ENCODE measurements at places on chromosomes 2 and 18.
A peak's percentile ranks its signal among the peaks of the same experiment; 100 is the strongest.

- no peak for DNase-seq
These were observed 93.5 kb downstream of the SETBP1 start for GRCh38 chr18:44774191-44774590.

DNA sequence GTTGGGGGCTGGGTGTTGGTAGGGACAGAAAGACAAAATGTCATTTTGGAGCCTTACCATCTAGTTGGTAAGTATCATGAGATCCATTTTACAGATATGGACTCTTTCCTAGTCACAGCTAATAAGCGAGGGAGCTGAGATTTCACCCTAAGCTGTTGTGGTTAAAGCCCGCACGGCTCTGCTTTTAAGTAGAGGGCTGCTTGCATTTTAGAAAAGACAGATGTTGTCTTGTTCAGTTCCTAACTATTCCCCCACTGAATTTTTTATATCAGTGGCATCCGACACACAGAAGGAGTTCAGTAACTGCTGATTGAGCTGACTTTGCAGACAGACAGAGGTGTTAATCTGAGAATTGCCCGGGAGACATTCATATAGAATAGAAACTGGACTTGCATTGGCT, 3.7 kb downstream of the QPCT start:
- no peak for DNase-seq

- DNase-seq: no peak
These were observed 73.4 kb downstream of the GNAL start for GRCh38 chr18:11762429-11762828.

GRCh38 chr2:127455566-127456493, 37.6 kb downstream of the PROC start:
- no peak for DNase-seq

DNA sequence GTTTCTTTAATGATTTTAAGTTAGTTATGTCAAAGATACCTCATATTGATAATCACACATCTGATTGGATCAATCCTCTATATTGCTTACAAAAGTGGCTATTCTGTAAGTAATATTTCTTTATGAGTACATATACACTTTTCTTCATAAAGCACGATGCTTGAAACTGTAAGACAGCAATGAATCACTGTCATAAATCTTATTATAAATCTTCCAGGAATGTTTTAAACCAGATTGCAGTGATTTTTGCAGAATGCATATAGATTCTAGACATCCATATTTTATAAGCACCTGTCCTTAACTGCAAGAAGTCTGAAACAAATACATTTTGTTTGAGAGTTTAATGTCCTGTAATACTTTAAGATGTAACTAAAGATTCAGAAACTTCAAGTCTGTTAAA, 367.0 kb upstream of the FANCL start:
- no peak for DNase-seq

GRCh38 chr2:47237375-47238334, 82.5 kb upstream of the STPG4 start:
- DNase-seq: peak; percentile 34

DNA sequence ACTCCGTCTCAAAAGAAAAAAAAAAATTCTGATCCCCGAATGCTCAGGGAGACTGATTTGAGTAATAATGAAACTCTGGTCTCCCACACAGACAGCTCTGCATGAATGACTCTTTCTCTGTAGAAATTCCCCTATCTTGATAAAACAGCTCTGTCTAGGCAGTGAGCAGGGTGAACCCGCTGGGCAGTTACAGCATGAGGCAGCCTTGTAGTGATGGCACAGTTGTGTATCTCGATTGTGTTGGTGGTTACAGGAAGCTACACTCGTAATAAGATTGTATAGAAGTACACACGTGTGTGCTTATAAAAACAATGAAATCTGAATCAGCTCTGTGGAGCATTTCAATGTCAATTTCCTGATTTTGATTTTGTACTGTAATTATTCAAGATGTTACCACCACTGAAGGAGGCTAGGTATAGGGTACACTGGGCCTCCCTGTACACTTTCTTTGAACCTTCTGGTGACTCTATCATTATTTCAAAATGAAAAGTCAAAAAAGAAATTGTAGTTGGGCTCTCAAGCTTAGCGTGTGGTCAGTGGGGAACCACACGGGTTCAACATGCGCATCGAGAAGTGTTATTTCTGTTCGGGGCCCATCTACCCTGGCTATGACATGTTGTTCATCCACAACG, 34.9 kb upstream of the ATP8B1 start:
- no peak for DNase-seq
